ENCODE measurements at places on chromosomes 16 and 17. TPM values are rescaled to one million over a fixed set of nuclear protein-coding genes. Genes with fewer than 3 reads are reported as not detected.

- DNase-seq: no peak
These were observed 164.5 kb upstream of the ZFHX3 start for GRCh38 chr16:73212431-73212830.

GRCh38 chr17:17413821-17414220 is 63.0 kb upstream of the MED9 start:
- no peak for DNase-seq

DNA sequence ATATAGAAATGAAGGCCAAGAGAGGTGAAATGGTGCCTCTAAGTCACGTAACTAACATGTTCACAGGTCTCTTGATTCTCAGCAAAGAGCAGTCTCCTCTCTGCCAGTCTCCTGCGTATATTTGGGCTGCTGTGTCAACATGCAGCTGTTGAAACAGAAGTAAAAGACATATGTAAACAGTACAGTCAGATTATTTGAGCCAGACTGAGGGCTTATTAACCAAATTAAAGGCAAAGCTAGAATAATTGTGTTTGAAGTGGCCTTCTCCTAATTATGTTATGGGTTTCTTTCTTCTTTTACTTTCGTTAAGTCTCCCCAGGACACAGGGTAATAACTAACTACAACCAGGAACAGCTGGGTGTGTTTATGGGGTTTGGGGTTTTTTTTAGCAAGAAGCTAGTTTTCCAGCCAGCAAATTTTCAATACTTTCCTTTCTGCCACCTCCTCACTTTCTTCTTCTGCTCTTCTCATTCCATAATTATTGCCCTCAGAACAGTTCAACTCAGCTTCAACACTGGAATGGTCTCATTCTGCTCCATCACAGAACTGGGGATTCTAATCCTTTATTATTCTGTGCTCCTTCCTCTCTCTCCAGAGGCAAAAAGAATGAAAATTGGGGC is 18.4 kb downstream of the G6PC1 start:
- DNase-seq: no peak

DNA sequence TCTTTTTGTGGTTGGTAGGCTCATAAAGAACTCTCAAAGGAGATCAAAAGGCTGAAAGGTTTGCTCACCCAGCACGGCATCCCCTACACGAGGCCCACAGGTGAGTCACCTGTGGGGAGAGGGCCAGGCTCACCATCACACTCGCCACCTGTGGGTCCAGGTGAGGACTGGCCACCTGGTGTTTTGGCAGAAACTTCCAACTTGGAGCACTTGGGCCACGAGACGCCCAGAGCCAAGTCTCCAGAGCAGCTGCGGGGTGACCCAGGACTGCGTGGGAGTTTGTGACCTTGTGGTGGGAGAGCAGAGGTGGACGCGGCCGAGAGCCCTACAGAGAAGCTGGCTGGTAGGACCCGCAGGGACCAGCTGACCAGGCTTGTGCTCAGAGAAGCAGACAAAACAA is 11.1 kb downstream of the GNPTG start:
- DNase-seq: no peak

Gene MPV17L
- 11.1 TPM for total RNA-seq

- peak; percentile 71 for DNase-seq
These were observed 176.0 kb upstream of the RPL38 start for GRCh38 chr17:74027444-74027843.

Gene SKAP1
- 0.64 TPM for total RNA-seq

Gene OR1A1
- not detected for total RNA-seq

Gene SLX4
- total RNA-seq: 12.2 TPM

DNA sequence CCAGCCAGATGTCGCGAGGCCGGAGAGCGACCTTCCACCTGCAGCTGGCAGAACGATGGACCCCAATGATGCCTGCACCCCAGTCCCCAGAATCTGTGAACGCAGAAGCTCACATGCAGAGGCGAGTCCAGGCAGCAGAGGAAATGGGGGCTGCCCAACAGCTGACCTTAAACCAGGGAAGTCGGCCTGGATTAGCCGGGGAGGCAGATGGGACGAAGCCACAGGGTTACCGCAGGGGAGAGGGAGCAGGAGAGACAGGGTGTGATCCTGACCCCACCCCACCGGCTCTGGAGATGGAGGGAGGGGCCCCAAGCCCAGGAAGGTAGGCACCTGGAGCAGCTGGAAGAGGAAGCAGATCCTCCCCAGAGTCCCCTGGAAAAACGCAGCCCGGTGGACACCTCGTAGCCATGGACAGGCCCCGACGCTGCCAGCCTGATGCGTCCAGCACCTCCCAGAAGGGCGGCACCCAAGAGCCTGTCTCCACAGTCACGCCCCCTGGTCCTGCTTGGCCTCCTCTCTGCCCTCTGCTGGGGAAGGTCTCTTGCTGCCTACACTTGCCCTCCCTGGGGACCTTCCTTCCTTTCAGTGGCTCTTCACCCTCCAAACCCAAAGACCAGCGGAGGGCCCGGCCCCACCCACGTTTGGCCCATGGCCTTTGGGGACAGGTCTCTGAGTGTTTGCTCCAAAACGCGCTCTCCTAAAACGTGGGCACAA is 37.3 kb downstream of the PIEZO1 start:
- DNase-seq: no peak

Gene CHST6
- total RNA-seq: 3.1 TPM

Gene CACNA1G
- 32.8 TPM for total RNA-seq

- no peak for DNase-seq
These were observed 73.6 kb upstream of the HAS3 start for GRCh38 chr16:69031877-69032301.

Gene MYH1
- total RNA-seq: 0.18 TPM

- no peak for DNase-seq
These were observed 10.4 kb downstream of the UBALD2 start for GRCh38 chr17:76275382-76276068.

Gene CPHXL2
- total RNA-seq: not detected

Gene TNFRSF13B
- total RNA-seq: not detected

Gene NETO2
- 141 TPM for total RNA-seq

- no peak for DNase-seq
These were observed 267.3 kb downstream of the CPPED1 start for GRCh38 chr16:12536412-12536746.

- no peak for DNase-seq
These were observed 26.1 kb downstream of the CDH1 start for GRCh38 chr16:68762996-68763756.

DNA sequence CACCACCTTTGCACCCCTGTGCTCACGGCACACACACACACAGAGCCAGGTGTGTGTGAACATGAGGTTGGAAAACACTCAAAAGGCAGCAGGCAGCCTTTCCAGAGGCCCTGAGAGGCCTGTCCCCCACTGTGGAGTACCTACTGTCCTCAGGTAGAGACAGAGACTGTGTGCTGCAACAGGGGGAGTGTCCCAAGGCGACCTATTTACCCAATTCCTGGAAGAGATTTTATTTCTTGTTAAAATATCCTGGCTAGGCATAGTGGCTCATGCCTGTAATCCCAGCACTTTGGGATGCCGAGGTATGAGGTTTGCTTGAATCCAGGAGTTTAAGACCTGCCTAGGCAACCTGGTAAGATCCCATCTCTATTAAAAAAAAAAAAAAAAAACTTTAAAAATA is 108.5 kb downstream of the COPRS start:
- no peak for DNase-seq

- DNase-seq: no peak
These were observed 104.3 kb upstream of the DNAH9 start for GRCh38 chr17:11493936-11494335.

DNA sequence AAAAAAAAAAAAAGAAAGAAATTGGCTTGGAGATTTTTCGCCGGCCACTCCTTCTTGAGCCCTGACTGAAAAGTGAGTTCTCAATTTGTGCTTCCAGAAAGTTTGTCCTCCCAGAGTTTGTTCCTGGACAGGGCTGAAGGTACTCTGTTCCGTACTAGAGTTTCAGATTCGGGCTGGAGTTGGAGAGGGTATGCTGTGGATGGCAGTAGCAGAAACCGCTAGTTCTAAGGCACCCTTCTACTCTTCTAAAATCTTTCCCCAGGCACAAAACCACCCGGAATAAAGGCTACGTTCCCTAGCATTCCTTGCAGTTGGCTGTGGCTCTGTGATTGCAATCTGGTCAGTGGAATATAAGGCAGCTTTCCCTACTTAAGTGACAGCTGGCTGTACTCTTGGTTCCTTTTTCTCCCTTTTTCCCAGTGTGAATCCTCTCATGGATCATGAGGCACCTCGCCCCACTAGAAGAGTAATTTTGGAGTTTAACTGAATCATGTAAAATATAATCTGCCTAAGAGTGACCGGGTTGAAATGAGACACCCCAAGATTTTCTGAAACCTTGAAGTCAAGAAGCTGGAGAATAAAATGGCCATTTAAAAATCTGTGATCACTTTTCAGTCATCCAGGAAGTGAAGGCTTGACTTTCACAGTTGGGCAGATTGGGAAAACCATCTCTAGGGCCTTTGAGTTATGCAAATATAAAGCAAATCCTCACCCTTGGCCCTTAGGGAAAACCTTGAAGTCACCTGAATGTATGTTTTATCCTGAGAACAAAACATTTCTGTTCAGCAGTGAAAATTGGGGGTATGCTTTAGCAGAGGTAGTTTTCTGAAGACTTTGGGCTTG is 901 bp upstream of the HEATR6 start:
- no peak for DNase-seq

- DNase-seq: no peak
These were observed 19.2 kb downstream of the ST3GAL2 start for GRCh38 chr16:70419384-70420327.

DNA sequence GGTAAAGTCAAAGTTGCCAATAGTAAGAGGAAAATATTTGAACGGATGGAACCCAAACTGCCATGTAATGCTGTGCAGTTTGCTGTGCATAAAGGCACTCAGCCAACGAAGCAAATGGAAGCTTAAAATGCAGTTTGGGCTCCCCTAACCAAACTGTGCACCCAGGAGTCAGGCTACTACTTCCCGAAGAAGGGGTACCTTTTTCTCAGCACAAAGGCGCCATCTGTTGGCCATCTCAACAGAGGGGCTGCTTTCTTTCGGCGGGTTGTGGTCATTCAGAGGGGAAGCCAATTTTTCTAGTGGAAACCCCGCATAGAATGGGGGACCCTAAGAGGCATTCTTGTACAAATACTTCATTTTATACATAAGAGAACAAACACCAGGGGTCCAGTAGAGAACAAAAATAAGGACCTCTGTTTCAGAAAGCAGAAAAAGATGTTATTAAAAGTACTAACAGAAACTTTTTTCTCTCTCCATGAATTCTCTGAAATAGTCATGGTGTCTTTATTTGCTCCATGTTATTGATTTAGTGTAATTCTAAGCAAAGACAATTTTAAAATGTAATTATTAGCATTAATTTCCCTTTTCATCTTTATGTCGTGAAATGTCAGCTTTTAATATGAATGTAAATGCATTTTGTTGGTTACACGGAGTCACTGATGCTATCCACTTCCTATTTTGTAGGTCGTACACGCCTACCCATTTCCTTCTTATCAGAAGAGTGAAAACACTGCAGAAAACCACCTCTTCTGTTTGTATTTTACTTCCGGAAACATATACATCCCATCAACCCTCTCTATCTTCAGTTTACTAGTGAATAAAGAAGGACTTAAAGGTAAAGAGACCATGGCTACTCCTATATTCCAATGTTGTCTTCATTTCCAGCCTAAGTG is 453.3 kb downstream of the KCNJ2 start:
- DNase-seq: no peak

GRCh38 chr17:80726558-80727408 is 182.1 kb downstream of the RPTOR start:
- DNase-seq: no peak

- peak; percentile 66 for DNase-seq
These were observed 4.8 kb downstream of the PPM1D start for GRCh38 chr17:60604686-60605334.

Gene CRYBA1
- total RNA-seq: not detected

Gene KRT28
- not detected for total RNA-seq

GRCh38 chr16:61435346-61435745 is 600.9 kb downstream of the CDH8 start:
- DNase-seq: no peak

Gene SLC52A1
- total RNA-seq: not detected

DNA sequence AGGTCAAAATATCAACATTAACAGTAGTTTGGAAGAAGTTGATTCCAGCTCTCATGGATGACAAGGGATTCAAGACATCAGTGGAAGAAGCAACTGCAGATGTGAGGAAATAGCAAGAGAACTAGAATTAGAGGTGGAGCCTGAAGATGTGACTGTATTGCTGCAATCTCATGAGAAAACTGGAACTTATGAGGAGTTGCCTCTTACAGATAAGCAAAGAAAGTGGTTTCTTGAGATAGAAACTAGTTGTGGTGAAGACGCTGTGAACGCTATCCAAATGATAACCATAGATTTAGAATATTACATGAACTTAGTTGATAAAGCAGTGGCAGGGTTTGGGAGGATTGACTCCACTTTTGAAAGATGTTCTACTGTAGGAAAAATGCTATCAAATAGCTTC is 67.8 kb downstream of the GOSR1 start:
- DNase-seq: no peak

Gene ALOX12B
- not detected for total RNA-seq

DNA sequence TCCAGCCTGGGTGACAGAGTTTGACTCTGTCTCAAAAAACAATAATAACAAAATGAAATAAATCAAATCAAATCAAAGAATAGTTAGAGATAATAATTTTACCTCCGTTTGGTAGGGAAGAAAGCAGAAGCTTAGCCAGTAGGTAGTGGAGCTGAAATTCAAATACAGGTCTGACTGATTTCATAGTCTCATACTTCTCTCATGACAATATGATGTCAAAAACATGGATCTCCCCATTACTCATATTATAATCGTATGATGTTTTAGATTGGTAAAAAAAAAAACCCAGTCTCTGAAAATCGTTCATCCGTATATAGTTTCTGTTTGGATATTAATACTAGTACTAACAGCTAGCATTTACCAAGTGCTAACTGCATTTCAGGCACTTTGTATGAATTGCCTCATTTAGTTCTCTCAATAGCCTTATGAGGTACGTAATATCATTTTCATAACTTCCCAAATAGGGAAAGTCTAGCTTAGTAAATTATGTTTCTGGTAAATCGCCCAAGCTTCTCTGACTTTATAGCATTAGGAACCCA is 48.7 kb downstream of the CDH8 start:
- no peak for DNase-seq

Gene BLTP2
- 115 TPM for total RNA-seq

- no peak for DNase-seq
These were observed 254.7 kb downstream of the CDH13 start for GRCh38 chr16:82881516-82881915.

GRCh38 chr17:36824678-36825101 is 112.6 kb upstream of the LHX1 start:
- no peak for DNase-seq

All from cerebellum (tissue), 4 donors.